ENCODE measurements at places on chromosomes 2 and 18. TPM values are rescaled to one million over a fixed set of nuclear protein-coding genes. Genes with fewer than 3 reads are reported as not detected.

GRCh38 chr2:170307555-170308351, 129.8 kb downstream of the MYO3B start:
- no peaks in the 10 kb centered on the region for H3K4me1 ChIP-seq
- DNase-seq: no peak
- no peaks in the 10 kb centered on the region for H3K36me3 ChIP-seq
- H3K27me3 ChIP-seq: no peaks in the 10 kb centered on the region
- H3K4me3 ChIP-seq: no peak overlapping the region

DNA sequence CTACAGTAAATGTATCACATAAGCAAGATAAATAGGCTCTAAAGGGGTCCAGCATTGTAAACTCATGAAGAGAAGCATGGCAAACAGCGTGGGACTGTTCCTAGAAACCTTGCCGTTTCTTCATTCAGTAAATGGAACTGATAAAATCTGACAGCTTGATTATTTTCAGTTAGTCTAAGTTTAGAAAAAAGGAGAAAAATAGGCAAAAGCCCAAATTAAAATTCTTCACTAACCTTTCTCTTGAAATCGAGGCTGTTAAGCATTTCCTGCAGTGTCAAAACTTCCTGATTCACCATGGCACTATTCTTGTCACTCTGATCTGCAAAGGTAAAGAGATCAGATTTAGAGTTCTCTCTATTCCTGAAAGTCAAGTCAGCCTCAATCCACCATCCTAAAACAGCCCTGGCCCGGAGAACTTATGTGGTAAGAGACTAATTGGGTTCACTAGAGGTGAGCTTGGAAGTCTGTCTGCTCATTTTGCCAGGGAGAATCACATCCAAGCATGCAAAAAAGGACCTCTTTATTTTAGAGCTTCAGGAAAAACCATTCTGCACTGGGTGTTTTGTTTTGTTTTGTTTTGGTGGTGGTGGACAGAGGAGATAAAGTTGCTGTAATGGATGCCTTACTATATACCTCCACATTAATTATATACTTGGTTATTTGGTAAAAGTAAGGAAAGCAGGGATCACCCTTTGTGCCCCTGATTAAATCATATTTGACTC, 52.4 kb upstream of the STAT1 start:
- H3K36me3 ChIP-seq: no peaks in the 10 kb centered on the region
- DNase-seq: no peak
- no peaks in the 10 kb centered on the region for H3K4me1 ChIP-seq
- no peak overlapping the region for H3K4me3 ChIP-seq
- no peaks in the 10 kb centered on the region for H3K27me3 ChIP-seq

GRCh38 chr2:17122887-17123501, 395.2 kb downstream of the RAD51AP2 start:
- H3K27me3 ChIP-seq: no peaks in the 10 kb centered on the region
- H3K4me1 ChIP-seq: no peaks in the 10 kb centered on the region
- DNase-seq: no peak
- no peak overlapping the region for H3K27ac ChIP-seq
- no peak overlapping the region for H3K4me3 ChIP-seq

DNA sequence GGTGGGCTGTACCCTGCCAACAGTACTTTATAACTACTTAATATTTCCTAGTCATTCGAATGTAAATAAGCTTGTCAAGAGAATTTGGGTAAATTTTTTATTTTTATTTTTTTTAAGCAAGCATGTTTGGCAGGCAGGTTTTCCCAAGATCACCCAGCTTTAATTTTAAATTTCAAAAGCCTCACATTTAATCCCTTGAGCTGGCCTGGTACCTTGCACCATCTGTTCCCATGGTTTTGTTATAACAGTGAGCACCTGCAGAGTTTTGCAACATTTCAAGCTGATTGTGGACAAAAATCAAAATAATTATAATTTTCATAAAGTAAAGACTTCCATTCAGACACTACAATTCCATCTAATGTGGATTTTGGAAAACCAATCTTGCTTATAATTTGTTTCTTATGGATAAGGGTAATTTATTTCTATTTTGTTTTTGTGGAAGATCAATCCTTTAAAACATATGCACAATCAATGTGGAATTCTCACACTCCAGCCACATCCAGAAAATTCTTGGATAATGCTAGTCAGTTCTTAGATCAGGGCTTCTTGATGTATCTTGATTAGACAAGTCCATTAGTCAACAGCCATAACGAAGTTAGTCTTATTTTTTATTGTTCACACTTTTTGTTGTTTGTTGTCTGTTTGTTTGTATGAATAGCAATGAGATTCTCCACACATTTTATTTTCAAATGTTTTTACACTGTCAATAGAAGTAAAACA, 689.3 kb downstream of the NR4A2 start:
- DNase-seq: no peak
- no peaks in the 10 kb centered on the region for H3K27me3 ChIP-seq
- H3K36me3 ChIP-seq: no peaks in the 10 kb centered on the region
- no peaks in the 10 kb centered on the region for H3K4me1 ChIP-seq
- H3K4me3 ChIP-seq: no peak overlapping the region

DNA sequence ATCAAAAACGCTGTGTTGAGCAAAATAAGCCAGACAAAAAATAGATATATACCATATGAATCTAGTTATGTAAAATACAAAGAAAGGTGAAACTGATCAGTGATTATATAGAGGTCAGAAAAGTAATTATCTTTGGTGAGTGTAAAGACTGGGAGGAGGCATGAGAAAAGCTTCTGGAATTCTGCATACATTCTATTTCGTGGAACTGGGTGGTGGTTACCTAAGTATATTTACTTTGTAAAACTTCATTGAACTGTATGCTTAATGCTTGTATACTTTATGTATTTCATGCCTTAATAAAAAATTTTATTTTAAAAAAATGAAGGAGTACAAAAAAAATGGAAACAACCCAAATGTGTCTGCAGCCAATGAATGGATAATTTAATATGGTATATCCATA, 153.1 kb upstream of the ALPP start:
- no peak overlapping the region for H3K4me3 ChIP-seq
- DNase-seq: no peak
- H3K27me3 ChIP-seq: no peaks in the 10 kb centered on the region
- H3K4me1 ChIP-seq: peaks cover 5% of the 10 kb centered on the region

Gene ATP8B1
- polyA plus RNA-seq: 2.4 TPM

Gene ARL4C
- 2.2 TPM for polyA plus RNA-seq
